ENCODE measurements at places on chromosomes 7 and 10.

DNA sequence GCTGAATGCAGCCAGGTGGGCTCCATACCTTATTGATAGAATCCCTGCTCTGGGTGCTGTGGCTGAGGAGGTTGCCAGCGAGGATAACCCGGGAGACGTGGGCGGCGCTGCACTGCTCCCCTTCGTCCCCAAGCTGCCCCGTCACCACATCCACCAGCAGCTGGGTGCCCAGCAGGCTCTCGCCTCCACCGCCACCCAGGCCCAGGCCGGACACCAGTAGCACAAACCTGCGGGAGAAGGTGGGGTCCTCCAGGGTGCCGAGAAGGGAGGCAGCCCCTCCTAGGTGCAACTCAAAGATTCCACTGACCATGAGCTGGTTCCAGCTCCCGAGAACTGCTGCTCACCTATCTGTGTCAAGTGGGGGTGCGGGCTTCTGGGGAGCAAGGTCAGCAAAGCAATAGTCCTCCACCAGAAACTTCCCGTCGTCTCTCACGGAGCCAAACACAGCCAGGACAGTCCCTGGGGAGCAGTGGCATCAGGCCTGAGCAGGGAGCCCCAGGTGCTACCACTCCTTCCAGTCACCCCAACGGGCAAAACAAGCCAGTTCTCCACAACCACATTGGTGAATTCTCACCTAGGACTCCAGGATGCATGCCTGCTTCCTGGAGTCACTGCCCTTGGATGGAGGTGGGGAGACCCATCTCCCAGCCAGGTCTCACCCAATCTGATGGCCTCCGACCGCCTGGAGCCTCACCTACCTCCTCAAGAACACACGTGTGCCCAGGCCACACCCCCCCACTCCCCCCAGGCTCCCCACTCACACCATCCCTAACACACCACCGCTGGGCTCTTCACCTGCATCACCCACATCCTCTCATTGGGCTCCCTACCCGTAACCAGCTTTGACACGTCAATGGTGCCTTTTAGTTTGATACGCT, 6.3 kb downstream of the POLD2 start:
- DNase-seq: no peak

GRCh38 chr7:147279514-147279913, 1162.9 kb downstream of the CNTNAP2 start:
- DNase-seq: no peak

DNA sequence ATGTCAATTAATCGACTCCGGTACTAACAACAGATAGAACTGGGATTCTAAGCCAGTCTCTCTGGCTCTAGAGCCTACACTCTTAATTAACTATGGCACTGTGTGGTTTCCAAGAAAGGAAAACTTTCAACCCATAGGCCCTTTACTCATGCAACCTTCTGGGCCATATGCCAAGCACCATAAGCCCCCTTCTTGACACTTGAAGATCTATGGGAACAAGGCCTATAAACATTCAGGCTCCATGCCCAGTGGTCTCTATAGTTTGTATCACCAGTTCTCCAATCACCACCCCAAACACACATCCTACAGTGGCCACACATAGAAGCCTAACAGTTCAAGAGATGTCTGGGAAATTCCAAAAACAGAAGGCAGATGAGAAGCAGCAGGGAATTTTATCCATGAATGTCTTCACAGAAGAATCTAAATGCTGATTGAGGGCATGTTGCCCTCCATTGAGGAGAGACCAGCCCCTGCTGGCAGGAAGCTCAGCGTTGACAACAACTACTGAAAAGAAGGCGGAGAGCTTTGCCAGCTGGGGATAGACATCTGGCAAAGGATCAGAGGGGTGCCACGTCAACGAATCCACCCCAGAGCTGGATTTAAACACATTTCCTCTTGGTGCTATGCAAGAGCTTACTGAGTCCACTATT, 64.4 kb downstream of the GRM3 start:
- DNase-seq: no peak

DNA sequence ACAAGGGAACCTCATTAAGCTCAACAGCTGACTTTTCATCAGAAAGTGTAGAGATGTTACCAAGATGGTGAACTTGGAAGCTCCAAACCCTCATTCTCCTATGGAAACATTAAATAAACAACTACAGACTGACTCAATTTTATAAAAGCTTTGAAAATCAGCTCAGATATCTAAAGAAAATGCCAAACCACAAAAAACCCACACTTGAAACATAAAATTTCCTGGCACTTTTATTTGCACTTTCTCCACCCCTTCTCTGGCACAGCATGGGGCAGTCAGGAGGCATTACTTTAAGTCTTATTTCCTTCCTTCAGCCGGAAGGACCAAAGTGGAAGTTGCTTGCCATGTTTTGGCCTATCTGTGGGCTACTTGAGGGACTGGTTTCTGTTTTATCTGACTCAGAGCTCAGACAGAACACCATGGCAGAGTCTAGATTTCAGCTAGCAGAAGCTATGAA, 114.7 kb downstream of the ODAD2 start:
- DNase-seq: no peak

DNA sequence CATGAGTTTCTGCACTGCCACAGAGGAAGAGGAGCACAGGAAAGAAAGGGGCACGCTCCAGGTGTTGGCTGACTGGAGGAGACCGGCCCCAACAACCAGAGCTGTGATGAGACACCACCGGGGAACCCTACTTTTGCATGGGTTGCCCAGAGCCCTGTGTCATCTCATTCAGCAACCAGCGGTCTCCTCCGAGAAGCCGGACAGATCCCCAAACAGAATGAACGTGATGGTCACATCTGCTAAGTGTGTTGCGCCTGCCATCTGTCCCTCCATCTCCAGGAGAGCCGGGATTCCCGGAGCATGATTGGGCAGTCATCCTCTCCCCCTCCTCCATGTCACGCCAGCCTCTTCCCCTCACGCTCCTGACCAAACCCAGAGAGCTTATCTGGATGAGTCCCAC, 22.9 kb downstream of the PARP12 start:
- no peak for DNase-seq

DNA sequence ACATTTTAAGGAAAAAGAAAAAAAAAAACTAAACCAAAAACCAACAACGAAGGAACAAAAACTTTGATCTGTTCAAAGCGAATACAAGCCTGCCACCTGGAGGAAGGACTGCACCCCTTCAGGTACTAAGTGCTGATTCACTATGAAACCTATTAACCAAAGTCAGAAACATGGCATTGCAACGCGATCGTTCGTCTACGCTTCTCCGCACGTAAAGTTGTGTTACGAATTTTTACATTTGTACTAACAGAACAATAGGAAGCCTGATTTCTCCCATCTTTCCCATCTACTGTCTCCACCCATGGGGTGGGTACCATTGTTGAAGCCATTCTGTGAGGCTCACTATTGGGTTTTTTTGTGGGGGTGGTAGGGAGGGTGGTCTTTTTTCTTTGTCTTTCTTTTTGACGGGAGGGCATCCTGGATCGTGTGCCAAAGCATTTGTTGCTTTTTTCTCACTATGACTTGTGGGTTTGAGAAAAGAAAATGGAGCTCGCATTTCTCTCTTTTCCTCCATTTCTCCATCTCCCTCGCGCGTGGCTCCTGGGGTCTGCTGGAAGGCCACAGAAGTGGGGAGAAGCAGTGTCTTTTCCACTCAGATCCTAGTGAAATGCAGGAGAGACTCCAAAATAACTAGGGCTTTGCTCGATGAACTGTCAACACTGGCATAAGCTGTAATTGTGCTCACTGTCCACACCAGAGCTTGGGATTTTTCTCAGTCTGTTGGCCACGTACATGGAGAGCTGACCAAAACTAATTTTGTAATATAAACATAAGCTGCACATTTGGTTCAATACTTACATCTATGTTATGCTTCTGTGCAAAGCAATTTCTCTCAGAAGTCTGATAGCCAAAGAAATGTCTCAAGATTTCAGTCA, 100.9 kb upstream of the YAE1 start:
- DNase-seq: peak; percentile 73

DNA sequence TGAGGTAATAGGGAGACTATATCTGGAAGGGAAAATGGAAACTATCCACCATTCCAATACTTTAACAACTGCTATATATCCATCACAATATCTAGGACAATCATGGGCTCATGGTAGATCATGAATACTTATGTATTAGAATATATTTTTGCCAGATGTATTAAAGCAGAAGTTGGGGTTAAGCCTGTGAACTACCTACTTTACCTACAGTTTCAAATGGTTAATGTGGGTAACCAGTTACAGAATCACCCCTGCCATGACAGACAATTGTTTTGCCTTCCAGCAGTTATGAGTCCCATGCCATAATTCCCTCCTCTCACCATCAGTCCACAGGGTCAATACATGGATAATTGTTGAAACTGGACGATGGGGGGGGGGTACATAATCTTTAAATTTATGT, 29.9 kb upstream of the RAPGEF5 start:
- no peak for DNase-seq

DNA sequence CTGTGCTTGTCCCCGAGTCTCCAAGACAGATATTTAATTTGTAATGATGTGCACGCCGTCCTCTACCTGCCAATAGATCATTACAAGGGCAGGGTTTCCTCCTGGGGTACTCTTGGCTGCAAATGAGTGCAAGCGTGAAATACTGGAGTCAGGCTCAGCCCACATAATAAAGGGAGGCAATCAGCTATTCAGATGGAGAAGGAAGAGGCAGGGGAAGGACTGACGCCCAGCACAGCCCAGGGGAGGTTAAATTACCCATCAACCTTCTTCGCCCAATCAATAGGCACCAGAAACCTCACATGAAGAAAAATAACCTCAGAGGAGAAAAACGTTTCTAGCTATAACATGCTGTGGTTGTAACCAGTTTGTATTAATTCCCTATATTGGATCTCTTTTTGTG, 544.9 kb upstream of the ADARB2 start:
- no peak for DNase-seq

Measured in myocyte (in vitro differentiated cells).